ENCODE measurements at places on chromosomes 13 and 19. TPM values are rescaled to one million over a fixed set of nuclear protein-coding genes. Genes with fewer than 3 reads are reported as not detected.

LIM2 gene
- not detected for total RNA-seq

ZNF728 gene
- total RNA-seq, result not detected

ITM2B gene
- 151 TPM for total RNA-seq

LILRB1 gene
- total RNA-seq, result not detected

CBLC gene
- not detected for total RNA-seq

PLPP2 gene
- total RNA-seq, result 76.6 TPM

PNMA8A gene
- total RNA-seq, result 9.3 TPM

UQCRFS1 gene
- 126 TPM for total RNA-seq

IGFLR1 gene
- 12.0 TPM for total RNA-seq

CPAMD8 gene
- total RNA-seq, result 0.13 TPM

IL12RB1 gene
- not detected for total RNA-seq

NPAS1 gene
- 6.7 TPM for total RNA-seq

TMEM255B gene
- 0.64 TPM for total RNA-seq

ELSPBP1 gene
- total RNA-seq, result not detected

ZNF230 gene
- total RNA-seq, result 3.2 TPM

PDX1 gene
- 0.10 TPM for total RNA-seq

TNNT1 gene
- 135 TPM for total RNA-seq

HCST gene
- total RNA-seq, result 0.44 TPM

MUC16 gene
- 0.02 TPM for total RNA-seq

LAIR2 gene
- not detected for total RNA-seq

CEACAM6 gene
- total RNA-seq, result 17.3 TPM

LRRC25 gene
- total RNA-seq, result not detected

OR7G1 gene
- not detected for total RNA-seq

NUP58 gene
- 17.6 TPM for total RNA-seq

FPR2 gene
- not detected for total RNA-seq

ZNF556 gene
- not detected for total RNA-seq

FBXO27 gene
- 4.4 TPM for total RNA-seq

CYP2F1 gene
- not detected for total RNA-seq

TTC9B gene
- total RNA-seq, result 0.25 TPM
